Activated naive CD4-positive, alpha-beta T cell treated with anti-CD3 and anti-CD28 coated beads, Interleukin-2, amount 50 U/mL, for 72 hours (primary cell): ENCODE measurements at places on chromosomes 3 and 15.

- no peak for DNase-seq
These were observed 274.7 kb downstream of the RPLP1 start for GRCh38 chr15:69727121-69727924.

DNA sequence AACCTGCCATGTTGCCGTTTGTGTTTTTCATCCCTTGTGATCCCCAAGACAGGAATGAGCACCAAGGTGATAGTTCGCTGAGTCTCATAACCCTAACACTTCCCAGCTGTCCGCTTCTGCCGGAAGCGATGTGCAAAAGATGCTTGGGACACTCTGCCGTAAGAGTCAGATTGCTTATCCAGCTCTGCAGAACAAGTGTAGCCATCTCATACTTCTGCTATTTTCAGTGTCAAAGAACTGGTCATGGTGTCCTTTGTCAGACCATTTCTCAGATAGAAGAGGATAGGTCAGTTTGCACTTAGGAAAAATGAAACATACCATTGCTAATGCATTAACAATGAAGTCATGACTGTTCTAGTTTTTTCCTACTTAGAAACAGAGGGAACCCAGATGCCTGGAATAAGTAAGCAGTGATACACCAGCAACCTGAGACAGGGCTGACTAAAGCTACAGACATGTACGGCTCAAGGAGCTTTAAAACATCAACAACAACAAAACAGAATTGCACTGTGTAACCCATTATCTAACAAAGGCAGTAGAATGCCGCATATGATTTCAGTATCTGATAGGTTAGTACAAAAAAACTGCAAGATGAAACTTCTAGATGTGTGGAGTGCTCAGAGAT, 134.0 kb upstream of the IL12A start:
- DNase-seq = no peak

DNA sequence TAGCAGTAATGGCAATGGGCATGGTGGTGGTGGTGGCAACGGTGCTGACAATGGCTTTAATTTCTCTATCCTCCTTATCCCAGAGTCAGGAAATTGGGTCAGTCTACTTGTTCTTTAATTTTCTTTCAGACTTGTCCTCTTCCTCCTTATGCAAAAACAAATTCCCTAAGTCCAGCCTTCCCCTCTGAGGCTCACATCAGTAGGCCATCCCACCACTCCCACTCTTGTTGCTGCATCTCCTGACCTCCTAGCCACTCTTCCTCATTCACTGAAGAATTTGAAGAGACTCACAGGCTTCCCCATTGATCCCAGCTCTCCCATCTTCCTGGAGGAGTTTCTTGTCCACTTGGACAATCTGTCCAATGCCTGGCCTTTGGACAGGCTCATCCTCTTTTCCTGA, 19.9 kb downstream of the DNAJB8 start:
- DNase-seq = no peak

- no peak for DNase-seq
These were observed 70.0 kb upstream of the LIMD1 start for GRCh38 chr3:45524565-45524964.

GRCh38 chr3:170247875-170248274, 25.7 kb downstream of the PRKCI start:
- no peak for DNase-seq

DNA sequence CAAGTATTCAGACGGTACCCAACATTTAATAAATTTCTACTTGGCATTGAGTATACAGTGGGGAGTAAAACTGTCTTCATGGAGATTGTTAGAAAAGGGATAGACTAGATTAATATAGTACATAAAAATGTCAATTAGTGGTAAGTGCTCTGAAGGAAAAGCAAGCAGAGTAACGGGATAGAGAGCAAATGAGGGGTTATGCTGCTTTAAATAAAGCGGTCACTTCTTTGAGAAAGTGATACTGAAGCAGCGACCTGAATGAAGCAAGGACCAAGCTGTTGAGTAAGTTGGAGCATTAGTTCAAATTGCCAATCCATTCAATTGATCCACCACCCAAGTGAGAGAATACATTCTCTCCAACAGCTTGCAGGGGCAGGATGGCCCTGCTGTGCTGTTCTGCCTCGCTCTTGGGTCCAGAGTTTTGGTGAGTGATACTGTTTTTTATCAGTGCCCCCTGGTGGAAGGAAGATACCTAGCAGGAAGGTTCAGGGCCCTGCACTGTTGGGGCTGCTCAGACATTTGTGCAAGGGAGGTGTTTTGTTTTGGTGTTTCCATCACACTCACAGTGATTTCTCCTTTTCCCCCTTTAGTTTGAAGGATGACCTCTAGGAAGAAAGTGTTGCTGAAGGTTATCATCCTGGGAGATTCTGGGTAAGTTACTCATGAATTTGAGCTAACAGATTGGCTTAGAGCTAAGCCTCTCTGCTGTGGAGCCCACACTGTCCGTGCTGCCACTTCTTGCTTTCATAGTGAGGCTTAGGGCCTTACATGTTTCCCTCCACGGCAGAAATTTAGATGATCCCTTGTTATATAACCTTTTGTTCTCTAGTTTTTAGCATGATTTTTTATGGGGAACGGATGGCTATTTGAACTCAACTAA, 69.0 kb downstream of the RAB7A start:
- DNase-seq = peak; percentile 73

DNA sequence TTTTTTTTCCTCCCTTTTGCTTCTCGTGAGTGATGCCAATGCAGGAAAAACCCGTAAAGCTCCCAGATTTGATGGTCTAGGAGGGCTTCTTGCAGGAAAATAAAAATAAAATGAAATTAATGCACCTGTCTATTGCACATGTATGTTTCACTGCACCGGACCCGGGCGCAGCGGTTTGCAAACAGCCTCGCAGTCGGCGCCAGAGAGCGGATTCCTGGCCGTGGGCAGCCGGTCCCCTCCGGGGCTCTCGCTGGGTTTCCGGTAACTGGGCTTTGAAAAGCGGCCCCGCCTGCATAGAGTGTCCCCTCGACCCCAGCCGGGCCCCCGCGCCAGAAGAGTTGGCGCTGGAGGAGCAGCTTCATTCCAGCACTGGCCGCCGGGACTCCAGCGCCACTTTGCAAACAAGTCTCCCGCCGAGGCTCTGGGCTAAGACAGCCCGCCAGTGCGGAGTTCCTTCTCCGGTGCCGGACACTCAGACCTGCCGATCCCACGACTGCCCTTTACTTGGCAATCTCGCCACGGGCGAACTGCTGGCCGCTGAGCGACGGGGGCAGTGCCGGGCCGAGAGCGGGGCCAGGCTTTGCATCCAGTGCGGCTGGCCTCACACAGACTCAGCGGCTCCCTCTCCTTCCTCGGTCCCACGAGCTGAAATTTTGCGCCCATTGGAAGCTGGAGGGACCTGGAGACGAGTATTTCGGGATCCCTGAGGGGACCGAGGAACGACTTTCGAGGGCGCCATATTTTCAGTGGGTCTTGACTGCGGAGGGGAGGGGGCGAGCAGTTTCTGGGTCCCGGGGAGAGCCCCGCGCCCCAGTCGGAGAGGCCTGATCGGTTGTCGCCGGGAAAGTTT, 225.9 kb upstream of the C2CD4B start:
- peak; percentile 44 for DNase-seq

GRCh38 chr15:59274126-59274970, 67.7 kb downstream of the LDHAL6B start:
- DNase-seq = no peak

DNA sequence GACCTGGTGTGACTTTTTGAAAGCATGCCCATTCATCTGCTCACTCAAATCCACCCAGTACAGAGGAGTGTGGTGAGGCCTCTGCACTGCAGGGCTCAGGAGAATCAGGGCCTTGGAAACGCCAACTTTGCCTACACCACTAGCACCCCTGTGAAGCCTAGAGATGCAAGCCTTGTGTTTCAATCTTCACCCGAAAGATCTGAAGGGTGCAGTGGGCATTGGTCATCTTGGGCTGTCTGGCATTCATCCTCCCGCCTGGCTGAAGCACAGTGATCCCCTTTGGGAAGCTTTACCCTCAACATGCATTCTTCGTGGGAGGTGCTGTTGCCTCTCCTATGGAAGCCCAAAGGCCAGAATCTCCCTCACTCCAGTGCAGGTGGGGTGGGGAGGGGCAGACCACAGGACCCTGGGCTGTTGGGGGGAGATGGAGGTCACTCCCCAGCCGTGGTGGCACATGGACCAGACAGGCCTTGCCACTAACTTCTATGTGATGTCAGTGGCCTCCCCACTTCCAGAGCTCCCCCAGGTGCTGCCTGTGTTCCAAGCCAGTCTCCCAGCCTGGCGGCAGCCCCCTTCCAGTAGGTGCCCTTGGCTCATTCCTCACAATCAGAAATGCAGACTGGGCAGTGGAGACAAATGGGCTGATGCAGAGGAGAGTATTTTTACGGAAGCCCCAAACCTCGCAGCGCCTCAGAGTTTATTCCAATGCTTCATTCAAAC, 92.5 kb downstream of the ADAMTS17 start:
- DNase-seq = no peak

DNA sequence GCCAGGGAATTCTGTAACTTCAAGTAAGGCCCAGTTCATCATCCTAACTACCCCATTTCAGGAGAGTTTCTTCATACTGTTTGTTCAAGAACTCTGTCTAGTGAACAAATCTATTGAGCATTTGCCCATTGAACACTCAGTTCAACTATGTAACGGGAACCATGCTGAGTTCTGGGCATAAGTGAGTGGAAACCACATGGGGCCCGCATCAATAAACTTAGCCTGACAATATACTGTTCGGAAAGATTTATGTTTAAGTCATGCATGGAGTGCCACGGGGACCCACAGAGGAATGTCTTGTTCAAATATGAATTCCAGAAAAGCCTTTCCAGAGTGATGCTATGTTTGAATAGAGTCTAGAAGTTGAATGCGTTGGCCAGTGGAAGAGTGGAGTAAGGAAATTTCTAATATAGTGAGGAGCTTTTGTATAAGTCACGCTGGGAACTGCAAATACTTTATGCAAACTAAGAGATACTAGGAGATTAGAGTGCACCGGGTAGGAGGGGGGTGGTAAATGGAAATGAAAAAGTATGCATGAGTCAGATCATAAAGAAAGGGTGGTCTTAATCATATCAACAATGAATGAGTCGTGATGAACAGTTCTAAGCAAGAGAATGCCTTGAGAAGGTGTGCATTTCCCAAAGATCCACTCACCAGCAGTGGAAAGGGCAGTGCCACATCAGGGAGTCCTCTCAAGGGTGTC, 279.8 kb downstream of the VPS13C start:
- DNase-seq = no peak

- no peak for DNase-seq
These were observed 61.5 kb downstream of the HOMER2 start for GRCh38 chr15:82890995-82891390.

DNA sequence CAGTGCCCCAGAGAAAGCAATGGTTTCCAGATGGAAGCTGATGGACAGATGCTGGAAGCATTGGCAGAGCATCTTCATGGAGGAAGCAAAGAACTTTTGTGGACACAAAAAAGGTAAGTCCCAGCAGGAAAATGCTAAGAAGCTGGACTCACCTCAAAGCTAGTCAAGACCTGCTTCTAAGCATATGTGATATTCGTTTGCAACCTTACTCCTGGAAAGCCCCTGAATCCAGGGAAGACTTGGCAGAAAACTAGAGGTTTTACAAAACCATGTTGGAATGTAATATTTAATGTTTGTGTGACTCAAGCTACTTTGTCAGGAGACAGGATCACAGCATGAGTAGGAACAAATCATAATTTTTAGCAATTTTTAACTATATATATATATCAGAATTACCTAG, 288.2 kb downstream of the BCHE start:
- no peak for DNase-seq

DNA sequence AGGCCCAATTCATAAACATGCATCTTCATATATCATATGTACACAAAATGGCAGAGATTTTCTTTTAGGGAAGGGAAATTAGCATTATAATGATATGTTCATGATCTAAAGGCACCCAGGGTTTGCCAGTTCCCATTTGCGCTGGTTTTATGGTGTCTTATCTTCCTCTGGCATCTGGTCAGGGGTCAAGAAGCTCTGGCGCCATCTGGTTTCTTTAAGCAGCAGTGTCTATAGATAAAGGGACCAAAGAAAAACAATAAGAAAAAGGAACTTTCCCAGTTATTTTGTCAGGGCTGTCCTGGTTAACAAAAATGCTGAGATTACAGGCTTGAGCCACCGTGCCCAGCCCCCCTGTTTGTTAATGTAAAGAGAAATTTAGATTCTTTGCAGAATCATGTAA, 3.3 kb upstream of the DCP1A start:
- no peak for DNase-seq

- no peak for DNase-seq
These were observed 268.9 kb upstream of the LYSMD4 start for GRCh38 chr15:100002086-100002620.

GRCh38 chr3:189771842-189772450, 140.8 kb downstream of the TP63 start:
- no peak for DNase-seq

- DNase-seq = no peak
These were observed 7.3 kb downstream of the CSK start for GRCh38 chr15:74789171-74789631.

- DNase-seq = no peak
These were observed 29.2 kb downstream of the SLC6A11 start for GRCh38 chr3:10845001-10845761.
